CD4-positive, alpha-beta T cell treated with Interleukin-1 beta for 1 hour (primary cell): ENCODE measurements at places on chromosomes 6 and 20.
A peak's percentile ranks its signal among the peaks of the same experiment; 100 is the strongest.

DNA sequence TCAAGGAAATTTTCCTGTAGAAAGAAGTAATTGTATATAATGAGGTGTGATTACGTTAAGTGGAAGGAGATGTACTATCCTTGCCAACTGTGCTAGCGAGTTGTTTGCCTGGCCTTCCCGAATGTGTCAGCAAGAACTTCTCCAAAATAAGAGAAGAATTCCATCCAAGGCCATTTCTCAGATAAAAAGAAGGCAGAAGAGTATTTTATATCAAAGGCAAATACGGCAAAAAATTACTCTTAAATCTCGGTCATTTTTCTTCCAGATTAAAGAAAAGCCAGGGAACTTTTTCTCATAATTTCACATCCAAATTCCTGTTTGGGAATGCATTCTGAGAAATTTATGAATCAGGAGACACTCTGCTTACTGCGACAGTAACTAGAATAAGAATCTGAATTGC, 290.6 kb downstream of the CBLN4 start:
- DNase-seq: no peak

- DNase-seq: peak; percentile 22
Observed at GRCh38 chr20:45432294-45432693, 16.4 kb downstream of the PIGT start.

- DNase-seq: peak; percentile 25
Observed at GRCh38 chr6:138944412-138944811, 43.6 kb downstream of the REPS1 start.

- no peak for DNase-seq
Observed at GRCh38 chr6:106279179-106279578, 46.4 kb downstream of the ATG5 start.

DNA sequence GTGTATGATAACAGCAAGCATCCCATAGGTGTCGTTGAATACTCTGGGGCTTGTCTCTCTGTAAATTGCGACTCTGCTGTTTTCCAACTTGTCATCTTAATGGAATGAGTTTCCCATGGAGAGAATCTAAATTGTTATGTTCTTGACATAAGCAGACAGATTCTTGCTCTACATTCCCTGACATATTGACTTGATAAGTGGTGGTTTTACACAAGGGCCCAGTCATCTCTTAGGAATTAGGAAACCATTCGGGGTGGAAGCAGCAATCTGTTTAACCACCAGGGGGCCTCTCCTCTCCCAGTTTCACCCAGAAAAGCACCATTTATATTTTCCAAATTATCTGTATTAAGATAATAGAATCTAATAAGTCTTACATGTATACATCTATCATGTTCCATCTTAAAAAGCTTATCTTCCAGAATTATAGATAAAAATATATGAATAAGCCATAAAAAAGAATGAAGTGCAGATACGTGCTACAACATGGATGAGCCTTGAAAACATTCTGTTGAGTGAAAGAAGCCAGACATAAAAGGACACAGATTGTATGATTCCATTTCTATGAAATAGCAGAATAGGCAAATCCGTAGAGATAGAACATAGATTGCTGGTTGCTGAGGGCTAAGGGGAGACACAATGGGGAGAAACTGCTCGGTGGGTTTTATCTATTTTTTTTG, 23.1 kb upstream of the MROH8 start:
- DNase-seq: peak; percentile 33

DNA sequence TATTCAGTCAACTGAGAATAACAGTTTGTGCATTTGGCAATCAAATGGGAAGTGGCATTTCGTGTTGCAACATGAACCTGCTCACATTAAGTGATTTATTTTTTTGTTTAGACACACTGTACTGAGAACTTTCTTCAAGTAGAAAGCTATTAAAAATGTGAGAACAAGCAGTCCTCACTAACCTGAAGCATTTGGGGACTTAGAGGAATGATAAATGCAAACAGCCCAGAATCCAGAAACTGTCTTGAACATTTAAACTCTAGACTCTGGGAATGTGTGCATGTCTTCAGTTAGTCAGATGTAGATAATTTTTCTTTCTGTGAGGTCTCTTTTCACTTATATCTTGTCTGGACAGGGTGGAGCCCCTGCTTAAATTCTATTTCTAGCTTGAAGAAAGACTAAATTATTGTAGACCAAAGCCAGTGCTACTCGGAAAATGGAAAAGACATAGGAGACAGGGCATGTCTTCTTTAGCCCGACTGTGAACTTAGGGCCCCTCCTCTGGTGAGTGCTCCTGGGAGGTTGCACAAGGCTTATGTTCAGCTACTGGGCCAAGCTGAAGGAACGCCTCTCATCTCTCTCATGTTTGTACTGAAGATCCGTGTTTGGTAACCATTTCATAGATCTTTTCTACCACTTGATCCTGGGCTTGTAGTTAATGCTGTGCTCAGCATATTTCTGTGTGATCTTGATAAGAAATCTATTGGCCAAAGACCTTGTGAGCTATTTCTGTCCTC, 70.1 kb downstream of the SLX4IP start:
- peak; percentile 10 for DNase-seq

DNA sequence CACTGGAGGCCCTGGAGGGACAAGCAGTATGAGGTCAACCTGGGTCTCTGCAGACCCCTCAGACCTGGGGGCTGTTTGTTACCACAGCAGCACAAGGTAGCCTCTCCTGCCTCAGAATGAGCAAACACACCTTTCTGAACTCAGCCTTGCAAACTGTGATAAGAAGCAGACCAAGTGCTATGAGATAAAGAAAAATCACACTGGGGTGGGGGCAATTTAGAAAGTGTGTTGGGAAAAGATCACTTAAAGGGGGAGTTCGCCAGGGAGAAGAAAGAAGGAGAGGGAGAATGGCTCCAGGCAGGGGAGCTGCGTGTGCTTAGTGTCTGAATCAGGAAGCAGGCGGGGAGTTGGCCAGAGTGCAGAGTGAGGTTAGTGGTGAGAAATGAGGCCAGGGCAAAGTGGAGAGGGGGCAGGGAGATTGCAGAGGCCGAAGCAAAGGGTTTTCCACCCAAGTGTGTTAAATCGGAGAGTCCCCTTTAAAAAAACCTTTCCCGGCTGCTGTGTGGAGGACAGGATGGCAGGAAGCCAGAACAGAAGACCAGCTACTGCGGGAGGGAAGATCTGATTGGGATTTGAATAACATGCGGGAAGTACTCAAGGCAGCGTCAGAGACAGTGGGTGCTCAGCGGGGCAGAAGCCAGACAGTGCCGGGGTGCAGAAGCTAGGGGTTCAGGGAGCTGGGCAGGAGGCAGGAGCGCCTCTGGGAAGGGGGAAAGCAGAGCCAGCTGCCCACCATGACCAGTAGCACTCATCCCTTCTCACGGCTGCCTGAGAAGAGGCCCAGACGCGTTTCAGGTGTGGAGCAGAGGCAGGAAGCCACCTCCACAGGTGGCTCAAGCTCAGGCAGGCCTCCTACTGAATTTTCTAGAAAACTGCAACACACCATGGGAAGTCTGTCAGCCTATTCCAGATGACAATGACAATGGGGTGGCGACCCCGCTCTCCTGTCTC, 9.0 kb downstream of the ADA start:
- DNase-seq: peak; percentile 48

DNA sequence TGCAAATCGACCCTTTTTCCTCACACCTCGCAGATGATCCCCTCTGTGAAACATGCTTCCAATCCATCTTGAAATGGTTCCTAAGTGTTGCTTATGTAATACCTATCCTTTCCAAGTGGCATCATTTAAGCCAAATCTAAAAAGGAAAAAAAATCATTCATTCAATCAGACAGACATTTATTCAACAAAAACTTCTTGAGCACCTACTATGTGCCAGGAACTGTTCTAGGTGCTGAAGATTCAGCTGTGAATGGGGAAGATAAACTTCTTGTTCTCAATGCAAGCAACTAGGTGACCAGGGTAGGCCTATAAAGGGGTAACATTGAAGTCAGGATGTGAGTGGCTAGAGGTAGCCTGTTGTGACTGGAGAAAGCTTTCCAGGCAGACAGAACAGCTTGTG, 66.2 kb downstream of the SCML4 start:
- DNase-seq: no peak

DNA sequence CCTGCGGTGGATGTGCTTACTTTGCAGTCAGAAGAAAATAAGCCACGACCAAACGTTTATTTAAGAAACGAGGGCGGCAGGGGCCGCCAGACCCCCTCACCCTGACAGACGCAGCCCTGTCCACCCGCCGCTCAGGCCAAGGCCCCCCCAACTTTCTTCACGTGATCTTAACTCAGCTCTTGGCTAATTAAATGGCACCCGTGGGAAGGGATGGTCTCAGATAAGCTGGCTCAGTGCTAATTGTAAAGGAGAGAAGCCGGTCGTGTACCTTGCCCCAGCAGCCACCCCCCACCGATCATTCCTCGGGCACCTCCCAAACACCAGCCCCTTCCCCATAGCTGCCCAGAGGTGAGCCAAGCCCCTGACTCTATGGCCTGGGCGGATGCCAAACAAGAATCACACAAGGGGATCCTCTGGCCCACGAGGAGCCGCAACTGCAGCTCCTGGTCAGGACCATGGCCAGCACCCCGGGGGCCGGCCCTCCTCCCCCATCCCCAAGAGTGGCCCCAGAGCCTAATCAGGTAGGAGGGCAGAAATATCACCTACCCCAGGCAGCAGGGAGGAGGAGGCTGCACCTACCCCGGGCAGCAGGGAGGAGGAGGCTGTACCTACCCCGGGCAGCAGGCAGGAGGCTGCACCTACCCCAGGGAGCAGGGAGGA, 11.2 kb downstream of the KCNQ2 start:
- no peak for DNase-seq

DNA sequence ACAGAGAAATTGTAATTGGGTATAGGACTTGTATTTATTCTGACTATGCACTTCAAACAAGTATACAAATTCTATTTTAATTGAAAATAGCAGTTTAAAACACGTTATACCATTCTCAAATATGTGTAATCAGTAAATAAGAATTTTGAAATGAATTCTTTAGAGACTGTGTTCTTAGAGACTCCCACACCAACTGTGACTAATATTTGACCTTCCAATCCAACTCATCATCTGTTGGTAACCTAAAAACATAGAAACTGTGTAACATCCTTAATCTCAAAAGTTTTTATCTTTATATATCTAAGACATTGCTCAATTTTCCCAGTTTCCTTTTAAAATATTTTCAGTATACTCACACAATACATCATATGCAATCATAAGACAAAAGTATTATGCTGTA, 83.9 kb downstream of the KHDRBS2 start:
- DNase-seq: no peak

GRCh38 chr6:18166312-18167036, 11.3 kb downstream of the KDM1B start:
- DNase-seq: no peak

DNA sequence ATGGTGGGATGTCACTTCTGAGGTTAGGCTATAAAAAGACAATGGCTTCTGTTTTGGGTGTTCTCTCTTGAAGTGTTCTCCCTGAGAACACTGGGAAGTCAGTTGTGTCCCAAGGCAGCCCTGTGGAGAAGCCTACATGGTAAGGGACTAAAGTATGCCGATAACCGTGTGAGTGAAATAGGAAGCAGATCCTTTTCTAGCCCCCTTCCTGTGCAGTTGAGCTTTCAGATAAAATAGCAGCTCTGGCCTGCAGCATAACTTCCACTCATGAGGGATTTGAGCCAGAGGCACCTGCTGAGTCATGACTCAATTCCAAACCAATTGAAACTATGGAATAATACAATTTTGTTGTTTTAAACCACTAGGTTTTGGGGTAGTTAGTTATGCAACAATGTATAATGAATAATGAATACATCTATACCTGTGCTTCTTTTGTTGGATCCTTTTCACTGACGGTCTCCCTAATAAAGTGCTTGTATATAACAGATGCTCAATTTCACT, 241.6 kb downstream of the TFAP2B start:
- no peak for DNase-seq

DNA sequence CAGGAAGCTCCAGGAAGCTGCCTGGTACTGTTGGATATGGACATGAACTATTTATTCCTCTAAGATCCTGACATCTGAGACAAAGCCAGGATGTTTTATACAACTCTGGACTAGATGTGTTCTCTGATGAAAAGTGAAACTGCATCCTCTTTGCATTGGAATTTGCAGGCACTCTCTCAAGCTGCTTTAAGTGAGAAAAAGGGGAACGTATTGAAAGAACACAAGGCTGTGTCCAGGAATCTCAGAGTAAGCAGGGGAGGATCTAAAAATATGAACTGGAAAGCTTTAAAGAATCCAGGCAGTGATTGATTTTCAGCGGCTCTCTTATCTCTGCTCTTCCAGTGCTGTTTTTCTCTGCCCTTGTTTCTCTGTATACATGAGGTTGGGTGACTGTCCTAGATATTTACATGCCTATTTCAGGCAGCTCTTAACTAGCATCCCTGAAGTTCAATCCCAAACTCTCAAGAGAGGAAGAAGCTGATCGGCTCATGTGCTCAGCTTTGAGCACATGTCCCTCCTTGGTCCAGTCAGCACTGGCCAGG, 193.8 kb downstream of the PLCB4 start:
- no peak for DNase-seq

DNA sequence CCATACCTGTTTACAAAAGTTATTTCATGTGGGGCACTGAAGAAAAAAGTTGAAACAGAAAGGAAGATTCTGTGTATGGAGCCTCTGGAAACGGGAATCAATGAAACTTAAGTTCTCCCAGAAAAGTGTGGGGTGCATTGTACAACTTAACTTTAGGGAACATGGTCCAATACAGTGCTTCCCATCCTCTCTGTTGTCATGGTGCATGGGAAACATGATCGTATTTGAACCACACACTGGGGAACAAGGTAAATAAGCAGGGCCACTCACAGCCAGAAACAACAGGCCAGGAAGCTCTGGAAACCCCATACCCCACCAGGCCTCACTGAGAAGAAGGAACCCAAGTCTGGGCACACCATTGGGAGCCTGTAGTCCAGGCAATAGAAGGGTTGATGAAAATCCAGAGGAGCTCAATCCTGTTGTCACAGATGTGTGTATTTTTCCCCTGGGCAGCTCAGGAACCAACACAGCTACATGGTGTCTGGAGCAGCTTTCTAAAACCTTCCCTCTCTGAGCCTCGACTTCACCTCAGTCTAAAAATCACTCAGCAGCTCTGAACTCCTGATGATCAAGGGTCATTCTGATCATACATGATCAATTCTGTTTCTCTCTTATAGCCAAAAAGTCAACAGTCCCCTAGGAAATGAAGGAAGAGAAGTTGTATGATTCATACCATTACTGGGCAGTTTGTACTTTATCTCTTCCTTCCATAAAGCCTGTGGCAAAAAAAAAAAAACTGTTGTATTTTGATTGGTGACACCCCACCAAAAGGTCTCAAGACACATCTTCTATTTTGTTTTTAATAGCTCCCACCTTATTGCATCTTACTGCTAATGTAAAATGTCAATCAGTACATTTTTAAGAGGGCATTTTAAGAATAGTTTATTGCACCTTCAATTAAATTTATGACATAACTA, 198.5 kb upstream of the TAB2 start:
- no peak for DNase-seq

GRCh38 chr6:64293298-64293697, 657.7 kb downstream of the PHF3 start:
- no peak for DNase-seq

GRCh38 chr20:57405236-57406016, 14.2 kb downstream of the RBM38 start:
- DNase-seq: no peak

- no peak for DNase-seq
Observed at GRCh38 chr6:166389119-166389518, 6.4 kb upstream of the MPC1 start.
